ENCODE measurements at places on chromosomes 2 and 18.

DNA sequence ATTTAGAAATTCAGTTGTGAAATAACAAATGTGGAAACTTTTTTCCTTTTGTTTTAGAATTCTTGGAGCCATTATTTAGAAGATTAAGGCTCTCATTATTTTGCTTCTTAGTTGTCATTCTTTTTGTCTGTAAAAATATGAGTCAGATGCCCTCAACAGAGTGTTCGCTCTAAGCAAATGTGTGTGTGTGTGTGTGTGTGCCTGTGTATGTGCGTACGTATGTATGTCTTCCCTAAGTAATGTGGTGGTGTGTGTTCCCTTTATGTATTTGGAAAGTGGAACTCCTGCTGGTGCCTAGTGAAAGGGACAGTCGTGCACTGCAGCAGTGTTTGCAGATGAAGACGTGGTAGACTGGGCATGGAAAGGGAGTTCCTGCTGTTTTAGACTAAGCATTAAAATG lies 27.5 kb downstream of the ZNF407 start:
- DNase-seq, result no peak

DNA sequence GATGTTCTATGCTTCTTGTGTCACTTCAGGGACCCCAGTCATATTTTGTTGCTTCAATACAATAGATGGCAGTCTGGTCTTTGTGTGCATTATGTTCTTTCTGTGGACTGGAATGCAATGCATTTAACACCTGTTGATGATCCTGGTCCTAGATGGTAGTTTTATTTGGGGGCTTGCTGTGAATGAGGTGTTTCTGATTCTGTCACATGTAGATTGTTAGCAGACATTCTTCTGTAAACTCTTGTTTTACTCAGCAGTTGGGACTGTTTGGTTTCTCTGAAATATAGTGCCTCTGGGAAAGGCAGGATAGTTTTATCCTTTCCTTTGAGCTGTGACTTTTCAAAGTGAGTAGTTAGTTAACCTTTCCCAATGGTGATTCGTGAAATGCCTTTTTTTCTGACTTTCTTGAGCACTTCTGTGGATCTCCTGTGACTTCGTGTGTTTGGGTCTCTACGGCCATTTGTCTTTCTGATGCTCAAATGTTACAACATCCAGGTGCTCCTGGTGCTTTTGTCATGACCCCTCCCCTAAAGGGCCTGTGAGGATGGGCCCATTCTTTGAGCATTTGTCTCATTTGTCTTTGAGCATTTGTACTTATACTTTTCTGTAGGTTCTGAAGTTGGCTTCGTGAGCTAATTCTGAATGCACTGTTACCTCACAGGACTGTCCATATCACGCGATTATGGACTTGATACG lies 20.8 kb downstream of the ADNP2 start:
- no peak for DNase-seq

- no peak for DNase-seq
These were observed 1330.0 kb upstream of the CELF4 start for GRCh38 chr18:38895560-38895959.

DNA sequence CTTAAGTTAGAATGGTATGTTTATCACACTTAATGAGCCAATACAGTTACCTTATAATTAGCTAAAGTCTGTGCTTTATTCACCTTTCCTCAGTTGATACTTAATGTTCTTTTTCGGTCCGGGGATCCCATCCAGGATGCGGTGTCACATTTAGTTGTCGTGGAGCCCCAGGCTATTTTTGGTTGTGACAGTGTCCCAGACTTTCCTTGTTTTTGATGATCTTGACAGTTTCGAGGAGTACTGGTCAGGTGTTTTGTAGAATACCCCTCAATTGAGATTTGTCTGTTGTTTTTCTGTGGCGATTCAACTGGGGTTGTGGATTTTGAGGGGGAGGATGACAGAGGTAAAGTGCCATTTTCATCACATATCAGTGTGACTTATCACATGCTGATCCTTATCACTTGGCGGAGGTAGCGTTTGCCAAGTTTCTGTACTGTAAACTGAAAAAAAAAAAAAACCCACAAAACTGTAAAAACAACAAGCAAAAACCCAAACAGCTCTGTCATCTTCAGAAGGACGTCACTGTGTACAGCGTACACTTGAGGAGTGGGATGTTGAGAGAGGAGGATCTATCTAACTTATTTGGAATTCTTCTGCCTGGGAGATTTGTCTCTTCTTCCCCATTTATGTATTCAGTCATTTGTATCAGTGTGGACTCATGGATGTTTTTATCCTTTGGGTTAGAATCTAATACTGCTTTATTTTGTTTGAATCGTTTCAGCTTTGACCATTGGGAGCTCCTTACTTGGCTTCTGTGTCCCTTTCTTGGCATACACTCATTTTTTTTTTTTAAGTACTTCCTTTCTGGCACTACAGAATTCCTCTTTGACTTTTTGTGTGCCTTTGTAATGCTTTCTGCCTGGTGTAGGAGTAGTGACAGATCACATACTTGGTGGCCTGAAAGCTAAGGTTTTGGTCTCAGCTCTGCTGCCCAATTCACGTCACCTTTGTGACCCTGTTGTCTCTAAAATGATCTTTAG lies 68.1 kb downstream of the FMNL2 start:
- no peak for DNase-seq

DNA sequence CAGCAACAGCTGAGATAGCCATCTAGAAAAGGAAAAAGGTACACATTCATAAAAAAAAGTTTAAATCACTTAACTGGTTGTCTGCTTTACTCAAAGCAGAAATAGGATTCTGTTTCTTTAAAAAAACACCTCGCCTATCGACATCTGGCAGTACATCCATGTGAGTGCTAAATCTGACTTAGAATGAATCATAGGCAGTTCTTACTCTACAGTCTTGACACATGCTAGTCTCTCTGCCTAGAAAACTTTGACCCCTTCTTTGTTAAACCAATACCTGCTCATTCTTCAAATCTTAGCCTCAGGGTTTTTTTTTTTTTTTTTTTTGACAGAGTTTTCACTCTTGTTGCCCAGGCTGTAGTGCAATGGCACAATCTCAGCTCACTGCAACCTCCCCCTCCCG lies 37.1 kb upstream of the GPR75 start:
- peak; percentile 86 for DNase-seq

- DNase-seq, result peak; percentile 49
These were observed 174.8 kb upstream of the EPAS1 start for GRCh38 chr2:46122318-46122976.

GRCh38 chr2:189763908-189764661 lies 1.5 kb upstream of the OSGEPL1 start:
- DNase-seq, result peak; percentile 41

- DNase-seq, result no peak
These were observed 10.2 kb upstream of the SIX3 start for GRCh38 chr2:44931198-44931780.

GRCh38 chr18:61643884-61644647 lies 248.7 kb downstream of the RNF152 start:
- no peak for DNase-seq

DNA sequence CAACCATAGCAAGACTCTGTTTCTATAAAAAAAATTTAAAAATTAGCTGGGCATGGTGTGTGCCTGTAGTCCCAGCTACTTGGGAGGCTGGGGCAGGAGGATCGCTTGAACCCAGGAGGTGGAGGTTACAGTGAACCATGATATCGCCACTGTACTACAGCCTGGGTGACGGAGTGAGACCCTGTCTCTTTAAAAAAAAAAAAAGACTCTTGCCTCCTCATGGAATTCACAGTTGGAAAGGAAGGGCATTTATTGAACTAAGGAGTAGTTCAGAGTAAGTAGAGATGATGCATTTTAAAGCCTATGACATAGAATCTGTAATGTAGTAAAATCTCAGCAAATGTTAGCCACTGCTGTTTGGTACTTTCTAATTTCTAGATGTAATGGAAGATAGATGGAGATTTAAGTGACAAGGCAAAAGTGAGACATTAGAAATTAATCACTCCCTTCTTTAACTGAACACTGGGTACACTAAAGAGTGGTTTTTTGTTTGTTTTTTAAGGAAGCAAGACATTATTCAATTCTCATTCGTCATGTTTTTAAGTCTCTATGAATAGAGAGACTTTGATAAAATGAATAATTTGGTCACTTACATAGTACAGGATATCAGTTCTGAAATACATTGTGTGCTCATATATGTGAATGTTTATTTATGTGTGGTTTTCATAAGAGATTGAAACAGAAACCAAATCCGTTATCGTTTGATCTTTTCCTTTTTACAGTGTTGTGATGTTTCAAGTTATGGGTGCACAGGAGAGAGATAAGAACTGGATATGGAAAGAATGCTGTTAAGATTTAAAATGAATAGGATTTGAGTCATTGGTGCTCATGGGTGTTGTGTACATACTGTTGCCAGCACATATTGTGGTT lies 186.1 kb upstream of the STON1 start:
- peak; percentile 94 for DNase-seq

DNA sequence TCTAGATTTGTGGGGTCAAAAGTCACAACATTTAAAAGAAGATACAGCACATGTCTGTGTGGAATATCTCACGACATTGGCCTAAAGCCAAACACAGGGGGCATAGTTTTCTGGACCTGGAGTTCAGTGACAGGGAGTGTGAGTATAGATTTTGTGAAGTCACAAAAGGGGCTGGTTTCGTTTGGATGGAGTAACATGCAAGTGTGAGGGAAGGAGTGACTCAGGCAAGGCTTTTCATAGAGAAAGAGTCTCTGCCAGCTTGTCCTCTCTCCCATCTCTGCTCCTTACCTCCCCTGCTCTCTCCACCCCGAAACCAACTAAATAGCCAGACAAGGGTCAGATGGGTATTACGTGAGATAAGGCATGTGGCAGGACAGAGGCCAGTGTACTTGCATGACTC lies 3.7 kb upstream of the EPAS1 start:
- DNase-seq, result no peak

DNA sequence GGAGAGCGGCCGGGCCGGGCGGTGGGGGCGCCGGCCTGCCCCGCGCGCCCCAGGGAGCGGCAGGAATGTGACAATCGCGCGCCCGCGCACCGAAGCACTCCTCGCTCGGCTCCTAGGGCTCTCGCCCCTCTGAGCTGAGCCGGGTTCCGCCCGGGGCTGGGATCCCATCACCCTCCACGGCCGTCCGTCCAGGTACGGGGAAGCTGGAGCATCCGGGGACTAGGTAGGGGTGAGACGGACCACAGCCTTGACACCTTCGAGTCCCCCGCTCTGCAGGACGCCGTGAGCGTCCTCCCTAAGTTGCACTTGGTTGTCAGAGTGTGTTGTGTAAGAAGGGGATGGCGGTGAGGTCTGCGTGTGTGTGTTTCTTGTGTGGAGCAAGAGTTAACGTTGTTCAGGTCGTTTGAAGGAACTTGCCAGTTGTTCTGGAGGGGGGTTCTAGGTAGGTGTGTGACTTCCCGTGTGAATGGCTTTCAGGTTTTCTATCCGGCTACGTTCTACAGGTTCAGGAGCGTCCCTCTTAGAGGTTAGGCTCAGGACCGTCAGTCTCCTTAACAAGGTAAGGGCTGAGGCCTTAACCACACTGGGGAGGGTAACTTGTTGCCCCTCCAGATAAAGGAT lies 393 bp downstream of the IL1R1 start:
- DNase-seq, result no peak

Data from ELR (cell line).